ENCODE measurements at places on chromosomes 13 and 19. TPM values are rescaled to one million over a fixed set of nuclear protein-coding genes. Genes with fewer than 3 reads are reported as not detected.

DNA sequence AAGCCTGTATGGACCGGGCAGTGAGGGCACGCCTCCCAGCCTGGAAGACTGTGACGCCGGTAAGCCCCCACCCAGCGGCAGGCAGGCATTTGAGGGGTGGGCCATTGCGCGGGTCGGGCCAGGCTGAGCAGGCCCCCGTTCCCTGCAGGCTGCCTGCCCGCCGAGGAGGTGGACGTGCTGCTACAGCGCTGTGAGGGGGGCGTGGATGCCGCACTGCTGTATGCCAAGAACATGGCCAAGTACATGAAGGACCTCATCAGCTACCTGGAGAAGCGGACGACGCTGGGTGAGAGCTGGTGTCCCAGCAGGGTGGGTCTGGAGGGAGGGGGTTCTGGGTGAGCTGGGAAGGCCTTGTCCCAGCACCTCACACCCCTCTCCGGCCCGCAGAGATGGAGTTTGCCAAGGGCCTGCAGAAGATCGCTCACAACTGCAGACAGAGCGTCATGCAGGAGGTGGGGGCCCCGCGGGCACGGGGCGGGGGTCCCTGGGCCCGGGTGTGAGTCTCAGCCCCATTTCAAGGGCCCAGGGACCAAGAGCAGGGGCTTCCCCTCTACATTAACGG, 7.1 kb downstream of the ARHGAP45 start:
- no peak for DNase-seq

GRCh38 chr19:31278555-31279435, 70.4 kb downstream of the TSHZ3 start:
- no peak for DNase-seq

The SPACA4 gene
- total RNA-seq, result not detected

DNA sequence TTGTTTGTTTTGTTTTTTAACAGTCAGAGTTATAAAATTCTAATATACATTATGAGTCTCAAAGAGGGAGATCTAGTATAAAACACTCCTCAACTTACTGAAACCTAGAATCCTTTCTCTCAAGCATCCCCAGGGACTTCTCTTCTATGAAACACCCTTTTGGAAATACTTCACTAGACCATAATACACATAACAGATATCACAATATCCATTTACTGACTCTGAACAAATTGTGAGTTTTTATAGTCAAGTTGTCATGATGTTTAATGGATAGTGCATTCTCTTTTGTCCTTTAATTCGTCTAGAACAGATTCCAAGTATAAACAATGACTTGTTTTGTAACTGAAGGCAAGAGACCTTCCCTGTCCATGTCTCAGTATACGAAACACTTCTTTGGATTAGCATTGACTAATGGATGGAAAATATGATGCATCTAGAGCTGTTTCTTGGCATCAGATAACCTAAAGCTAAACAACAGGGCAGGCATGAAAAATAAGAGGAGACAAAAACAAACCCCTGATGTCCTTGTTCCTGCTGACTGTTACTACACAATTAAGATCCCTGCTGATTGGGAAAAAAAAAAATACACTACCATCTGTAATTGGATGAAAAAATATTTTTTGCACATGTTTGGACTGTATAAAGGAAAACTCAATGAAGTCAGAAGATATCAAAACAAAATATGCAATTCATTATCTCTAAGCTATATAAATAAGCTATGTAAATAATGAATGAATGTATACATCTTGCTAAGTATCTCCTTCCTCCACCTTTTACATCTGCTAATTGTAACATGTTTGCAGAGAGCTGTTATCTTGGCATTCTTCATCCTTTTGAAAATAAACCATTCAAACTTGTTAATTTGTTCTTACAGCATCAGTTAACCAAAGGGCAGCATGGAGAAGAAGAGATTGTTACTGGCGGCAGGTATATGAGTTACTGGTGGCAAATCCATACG, 214.2 kb downstream of the LACC1 start:
- no peak for DNase-seq

GRCh38 chr13:27024074-27024461, 147.5 kb downstream of the USP12 start:
- DNase-seq, result no peak

All from glomerular endothelial cell (primary cell).